Vagina (tissue), 2 donors: ENCODE measurements at places on chromosomes 1 and 21. TPM values are rescaled to one million over a fixed set of nuclear protein-coding genes. Genes with fewer than 3 reads are reported as not detected.

TMEM200B gene
- total RNA-seq = 25.8 TPM

HENMT1 gene
- 0.98 TPM for total RNA-seq

LAX1 gene
- total RNA-seq = 0.49 TPM

MTF1 gene
- 9.3 TPM for total RNA-seq

TRABD2B gene
- total RNA-seq = 5.6 TPM

DAB1 gene
- total RNA-seq = 0.25 TPM
